ENCODE measurements at places on chromosomes 11 and 22. TPM values are rescaled to one million over a fixed set of nuclear protein-coding genes. Genes with fewer than 3 reads are reported as not detected.

ARHGAP20 gene
- 1.0 TPM for total RNA-seq

DNA sequence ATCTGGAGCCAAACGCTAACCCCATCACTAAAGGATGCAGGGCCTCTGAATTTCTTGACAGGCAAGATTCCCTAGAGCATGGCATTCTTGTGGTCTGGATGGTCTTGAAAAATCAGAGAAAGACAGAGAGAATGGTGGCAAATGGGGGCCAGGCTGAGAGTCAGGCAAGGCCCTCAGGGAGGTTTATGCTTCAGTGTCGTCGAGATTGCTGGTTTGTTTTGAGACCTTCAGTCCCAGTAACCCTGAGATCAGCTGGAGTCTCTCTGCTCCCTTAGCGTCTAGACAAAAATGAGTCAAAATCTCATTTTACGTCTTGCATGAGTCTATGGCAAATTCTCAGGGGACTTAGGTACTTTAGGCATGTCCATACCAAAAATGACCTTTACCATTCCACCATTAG lies 539.3 kb downstream of the SOX6 start:
- no peak for DNase-seq

GRCh38 chr11:122769126-122769780 lies 69.0 kb upstream of the CRTAM start:
- no peak for DNase-seq

ACRV1 gene
- total RNA-seq: not detected

DNA sequence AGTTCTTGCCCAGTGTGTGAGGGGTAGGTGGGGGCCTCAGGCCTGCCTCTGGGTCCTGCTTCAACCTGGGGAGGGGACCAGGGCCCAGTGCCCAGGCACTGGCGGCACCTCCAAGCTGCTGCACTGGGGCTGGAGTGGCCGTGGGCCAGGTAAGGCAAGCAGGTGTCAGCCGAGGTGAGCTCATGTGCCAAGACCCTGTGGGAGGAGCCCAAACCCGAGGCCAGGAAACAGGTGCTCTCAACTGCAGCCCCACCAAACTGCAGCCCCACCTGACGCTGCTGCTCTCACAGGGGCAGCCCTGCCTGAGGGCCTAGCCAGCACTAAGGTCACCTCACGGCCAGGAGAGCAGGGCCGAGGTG lies 18.1 kb upstream of the GNB1L start:
- DNase-seq: peak; percentile 42

- no peak for DNase-seq
Observed at GRCh38 chr11:107819361-107820014, 39.1 kb downstream of the SLC35F2 start.

GRCh38 chr11:45939836-45940235 lies 17.4 kb downstream of the LARGE2 start:
- DNase-seq: no peak

GRCh38 chr11:104679258-104679657 lies 219.0 kb downstream of the CASP12 start:
- no peak for DNase-seq

TPBGL gene
- not detected for total RNA-seq

GRCh38 chr11:32433914-32434355 lies 1.4 kb downstream of the WT1 start:
- DNase-seq: no peak

DNA sequence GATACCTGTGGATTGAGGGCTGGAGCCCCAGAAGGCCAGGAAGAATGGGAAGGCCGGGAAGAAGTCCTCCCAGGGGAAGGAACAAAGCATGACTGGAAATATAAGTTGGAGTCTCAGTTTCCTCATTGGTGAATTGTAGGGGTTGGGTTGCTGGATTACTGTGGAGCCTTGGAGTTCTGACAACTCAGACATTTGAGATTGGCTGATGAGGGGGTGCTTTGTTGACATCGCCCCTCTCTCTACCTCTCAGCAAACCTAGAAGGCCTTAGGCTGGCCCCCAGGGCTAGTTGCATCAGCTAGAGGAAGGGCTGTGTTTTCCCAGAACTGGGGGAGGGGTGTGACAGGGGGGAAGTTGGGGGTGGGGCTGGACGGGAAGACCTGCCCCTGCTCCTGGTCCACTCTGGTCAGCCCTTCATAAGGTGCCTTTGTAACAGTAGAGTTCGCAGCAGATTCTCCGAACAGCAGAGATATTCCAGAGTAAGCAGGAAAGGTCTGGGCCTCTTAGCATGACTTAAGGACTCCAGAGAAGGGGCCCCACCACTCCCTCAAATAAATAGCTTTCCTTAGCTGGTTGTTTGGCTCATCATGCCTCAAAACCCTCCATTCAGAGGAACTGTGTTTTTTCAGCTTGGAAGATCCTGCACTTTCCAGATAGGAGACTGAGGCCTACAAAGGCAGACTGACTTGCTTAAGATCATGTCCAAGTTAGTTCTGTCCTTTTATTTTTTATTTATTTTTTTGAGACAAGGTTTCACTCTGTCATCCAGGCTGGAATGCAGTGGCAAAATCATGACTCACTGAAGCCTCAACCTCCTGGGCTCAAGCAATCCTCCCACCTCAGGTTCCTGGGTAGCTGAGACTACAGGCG lies 12.5 kb upstream of the THRSP start:
- no peak for DNase-seq

DNA sequence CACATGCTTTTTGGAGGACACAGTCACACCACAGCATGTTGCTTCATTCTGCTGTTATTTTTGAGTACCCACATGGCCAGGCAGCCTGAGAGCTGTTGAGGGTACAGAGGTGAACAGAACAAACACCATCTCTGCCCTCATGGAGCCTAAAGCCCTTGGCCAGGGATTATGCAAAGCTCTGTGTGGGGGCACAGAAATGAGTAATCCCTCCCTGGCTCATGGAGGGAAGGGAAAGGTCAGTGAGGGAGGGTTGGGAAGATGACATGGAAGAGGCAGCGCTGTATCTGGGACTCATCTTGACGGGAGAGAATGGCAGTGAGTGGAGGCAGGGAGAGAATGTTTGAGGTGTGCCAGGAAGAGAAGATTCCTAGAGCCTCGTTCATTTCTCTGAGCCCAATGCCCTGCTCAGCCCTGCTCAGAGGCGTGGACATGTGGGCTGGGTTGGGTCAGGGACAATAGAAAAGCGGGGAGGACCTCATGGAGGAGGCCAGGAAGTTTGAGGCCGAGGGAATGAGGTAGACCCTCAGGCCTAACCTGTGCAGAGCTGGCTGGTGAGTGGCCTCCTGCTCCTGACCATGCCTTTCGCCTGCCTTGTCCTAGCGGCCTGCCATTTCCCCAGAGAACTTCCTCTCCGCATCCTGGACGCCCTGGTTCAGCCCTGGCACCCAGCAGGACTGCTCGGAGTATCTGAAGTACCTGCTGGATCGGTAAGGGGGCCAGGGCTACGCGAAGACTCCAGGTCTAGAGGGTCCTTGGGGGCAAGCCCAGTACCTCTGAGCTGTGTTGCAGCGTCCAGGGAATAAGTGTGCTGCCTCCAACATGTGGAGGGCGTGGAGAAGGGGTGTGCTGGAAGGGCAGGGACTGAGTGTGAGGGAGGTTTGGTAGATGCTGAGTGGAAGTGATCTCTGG lies 19.8 kb downstream of the USP35 start:
- no peak for DNase-seq

- DNase-seq: no peak
Observed at GRCh38 chr11:11039208-11039965, 181.5 kb upstream of the ZBED5 start.

DNA sequence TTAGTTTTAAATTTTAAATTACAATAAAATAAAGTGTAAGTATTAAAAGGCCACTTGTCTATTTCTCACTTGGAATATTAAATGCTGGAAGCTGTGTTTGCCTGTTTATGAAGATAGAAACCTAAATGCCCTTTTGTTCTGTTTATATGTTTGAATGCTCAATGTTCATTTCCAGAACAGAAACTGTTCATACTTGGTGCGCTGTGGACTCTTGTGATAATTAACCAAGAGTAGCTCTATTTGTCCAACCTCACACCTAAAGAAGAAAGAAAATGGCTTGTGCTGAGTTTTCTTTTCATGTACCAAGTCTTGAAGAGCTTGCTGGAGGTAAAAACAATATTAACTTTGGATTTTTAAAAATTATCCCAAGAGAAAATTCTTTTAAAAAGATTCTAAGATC lies 5.7 kb downstream of the C11orf54 start:
- no peak for DNase-seq
